ENCODE measurements at places on chromosomes 5 and 9.

DNA sequence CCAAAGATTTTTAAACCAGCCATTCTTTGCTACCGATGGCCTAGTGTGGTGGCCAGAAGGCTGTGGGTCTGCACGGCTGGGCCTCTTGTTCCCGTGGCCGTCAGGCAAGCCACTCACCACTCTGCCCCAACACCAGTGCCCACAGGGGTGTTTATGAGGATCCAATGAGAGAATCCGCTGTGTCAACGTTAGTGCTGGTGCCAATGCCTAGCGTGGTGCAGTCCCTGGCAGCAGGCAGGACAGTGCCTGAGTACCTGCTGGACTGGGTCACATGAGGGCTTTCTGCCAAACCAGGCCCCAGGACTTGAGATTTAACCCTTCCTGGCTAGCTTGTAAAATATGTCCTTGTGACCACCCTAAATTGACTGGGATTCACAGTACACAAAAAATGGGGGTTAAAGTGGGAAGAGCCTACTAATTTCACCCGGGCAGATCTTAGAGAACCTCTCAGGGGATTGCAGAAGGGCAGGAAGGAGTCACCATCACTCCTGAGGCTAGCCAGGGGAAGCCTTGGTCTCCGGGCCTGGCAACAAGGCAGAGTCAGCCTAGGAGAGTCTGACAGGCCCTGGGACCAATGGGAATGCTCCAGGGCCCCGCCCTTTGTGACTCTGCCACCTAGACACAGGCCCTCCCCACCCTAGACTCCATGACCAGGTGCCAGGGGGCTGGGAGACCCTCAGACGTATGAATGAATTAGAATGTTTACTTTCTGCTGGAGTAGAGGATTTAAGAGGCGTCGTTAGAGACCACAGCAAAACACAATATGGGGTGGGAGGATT, 63.2 kb upstream of the FSTL4 start:
- no peak for DNase-seq

DNA sequence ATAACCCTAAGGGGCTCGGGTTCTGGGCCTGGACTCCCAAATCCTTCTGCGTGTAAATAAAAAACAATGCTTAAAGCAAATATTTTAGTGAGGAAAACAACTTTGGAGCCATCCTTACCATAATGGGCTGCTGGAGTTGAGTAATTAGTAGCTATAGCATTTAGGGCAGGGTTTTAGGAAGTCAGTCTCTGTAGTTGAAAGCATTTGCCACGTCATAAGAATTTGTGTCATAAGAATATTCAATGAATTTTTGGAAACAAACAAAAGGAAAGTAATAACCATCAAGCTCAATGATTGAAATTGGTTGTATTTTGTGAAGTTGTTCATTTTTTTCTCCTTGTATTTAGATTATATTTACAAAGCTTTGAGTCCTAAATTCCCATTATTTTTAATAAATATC, 114.8 kb upstream of the ELL2 start:
- no peak for DNase-seq

DNA sequence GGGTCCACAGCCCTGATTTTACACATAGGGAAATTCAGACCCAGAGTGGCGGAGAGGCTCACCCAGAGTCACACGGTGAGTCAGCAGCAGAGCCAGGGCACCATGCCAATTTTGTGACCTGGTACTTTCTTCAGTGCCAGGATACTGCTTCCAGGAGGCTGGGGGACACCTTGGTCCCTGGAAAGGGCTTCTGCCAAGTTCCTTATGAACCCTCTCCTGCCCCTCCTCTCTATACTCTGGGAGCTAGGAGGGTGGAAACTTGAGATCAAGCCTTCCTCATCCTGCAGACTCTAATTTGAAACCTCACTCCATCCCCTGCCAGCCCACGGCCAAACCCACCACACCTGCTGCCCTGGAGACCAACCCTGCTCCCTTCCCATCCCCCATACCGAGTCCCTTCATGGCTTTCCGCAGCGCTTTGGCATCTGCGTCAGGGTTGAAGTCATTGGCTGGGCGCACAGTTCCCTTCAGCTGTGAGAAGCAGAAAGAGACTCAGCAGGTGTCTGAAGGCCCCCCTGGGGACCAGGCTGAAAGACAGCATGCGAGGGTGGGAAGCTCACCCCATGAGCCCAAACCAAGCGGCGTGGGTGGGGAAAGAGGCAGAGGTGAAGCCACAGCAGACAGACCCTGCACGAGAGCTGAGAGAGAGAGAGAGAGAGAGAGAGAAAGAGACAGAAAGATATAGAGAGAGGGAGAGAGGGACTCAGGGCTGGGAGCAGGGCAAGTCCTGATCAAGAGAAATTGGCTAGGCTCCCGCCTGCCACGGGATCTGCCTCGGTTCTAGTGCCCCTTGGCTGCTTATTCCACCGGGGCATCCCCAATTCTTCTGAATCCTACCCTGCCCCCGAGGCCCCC, 33.5 kb downstream of the ANXA6 start:
- no peak for DNase-seq

GRCh38 chr5:170289764-170290163, 7.8 kb downstream of the LCP2 start:
- DNase-seq = no peak

DNA sequence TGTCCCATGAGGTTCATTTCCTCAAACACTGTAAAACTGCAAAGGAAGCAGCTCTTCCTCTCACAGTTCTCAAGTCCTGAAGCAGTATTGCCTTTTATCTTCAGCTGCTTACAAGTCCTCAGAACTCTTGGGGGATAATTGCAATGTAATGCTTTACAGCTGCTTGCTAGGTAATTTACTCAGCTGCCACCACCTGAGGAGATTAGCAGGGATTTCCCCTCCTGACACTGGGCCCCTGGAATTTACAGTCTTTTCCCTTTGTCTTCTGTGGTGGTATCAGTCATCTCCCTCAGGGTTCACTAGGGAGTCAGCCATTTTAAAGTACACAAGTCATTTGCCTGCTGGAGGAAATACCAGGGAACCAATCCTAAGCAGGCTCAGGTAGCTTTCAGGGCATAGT, 754.3 kb upstream of the GRAMD2B start:
- no peak for DNase-seq

GRCh38 chr9:19020886-19021455, 12.0 kb downstream of the SAXO1 start:
- DNase-seq = no peak

DNA sequence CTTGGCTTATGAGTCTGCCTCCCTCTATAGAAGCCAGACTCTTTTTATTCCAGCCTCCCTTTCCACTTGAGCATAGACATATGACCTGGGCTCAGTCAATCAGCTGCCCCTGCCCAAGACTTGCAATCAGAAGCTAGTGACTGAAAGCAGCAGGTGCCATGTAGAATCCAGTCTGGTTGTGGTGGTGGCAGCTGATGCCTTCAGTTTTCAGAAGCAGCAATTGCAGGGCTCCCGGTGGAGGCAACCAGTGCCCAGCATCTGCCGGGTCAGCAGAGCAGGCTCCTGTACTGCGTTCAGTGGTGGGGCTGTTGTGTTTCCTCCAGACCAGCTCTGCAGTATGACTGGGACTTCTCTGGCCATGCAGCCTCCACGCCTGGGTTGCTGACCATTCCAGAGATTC, 53.9 kb upstream of the PALM2AKAP2 start:
- no peak for DNase-seq

DNA sequence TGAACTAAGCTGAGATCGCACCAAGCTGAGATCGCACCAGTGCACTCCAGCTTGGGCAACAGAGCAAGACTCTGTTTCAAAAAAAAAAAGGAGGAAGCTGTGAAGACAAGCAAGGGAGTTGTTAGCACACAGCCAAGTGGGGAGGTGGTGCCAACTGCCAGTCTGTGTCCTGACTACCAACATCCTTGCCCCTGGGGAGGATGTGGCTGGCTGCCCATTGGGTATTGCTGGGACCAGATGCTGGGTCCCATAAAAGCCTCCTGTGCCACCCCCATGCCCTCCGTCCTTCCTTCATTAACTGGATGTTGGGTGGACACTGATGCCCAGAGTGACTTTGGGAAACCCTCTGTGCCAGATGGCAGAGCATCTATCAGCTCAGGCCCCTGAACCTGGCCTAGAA, 157.1 kb upstream of the COL5A1 start:
- DNase-seq = no peak

Data from HEK293T (cell line).